ENCODE measurements at places on chromosomes 3 and 15.

DNA sequence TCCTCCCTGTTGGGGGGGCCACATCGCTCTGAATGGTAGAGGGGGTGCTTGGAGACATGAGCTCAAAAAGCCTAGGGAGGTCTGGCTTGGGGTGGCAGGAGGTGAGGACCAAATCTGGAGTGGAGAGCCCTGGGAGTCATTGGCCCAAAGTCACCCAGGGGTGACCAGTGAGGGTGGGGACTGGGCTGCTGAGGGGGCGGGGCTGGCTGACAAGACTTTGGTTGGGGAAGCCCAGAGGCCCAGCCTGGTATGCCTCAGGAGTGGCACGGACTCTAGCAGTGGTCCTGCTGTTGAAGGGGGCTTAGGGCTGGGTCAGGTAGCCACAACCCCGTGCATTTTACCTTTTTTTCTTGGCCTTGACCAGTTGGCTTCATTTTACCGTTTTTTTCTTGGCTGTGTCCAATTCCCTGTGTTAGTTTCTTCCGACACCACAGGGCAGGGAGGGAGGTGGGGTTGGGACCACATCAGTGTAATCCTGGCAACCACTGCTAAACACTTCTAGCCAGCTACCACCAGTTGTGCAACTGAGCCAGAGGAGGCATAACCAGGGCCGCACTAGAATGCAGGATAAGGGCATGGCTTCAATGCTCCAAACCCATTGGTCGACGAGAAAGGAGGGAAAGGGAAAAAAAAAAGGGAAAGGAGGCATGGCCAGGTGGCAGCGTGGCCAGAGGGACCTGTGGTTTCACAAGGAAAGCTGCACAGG lies 105.3 kb upstream of the C2CD4B start:
- no peak for DNase-seq

GRCh38 chr3:82386647-82387046 lies 625.2 kb upstream of the GBE1 start:
- no peak for DNase-seq

DNA sequence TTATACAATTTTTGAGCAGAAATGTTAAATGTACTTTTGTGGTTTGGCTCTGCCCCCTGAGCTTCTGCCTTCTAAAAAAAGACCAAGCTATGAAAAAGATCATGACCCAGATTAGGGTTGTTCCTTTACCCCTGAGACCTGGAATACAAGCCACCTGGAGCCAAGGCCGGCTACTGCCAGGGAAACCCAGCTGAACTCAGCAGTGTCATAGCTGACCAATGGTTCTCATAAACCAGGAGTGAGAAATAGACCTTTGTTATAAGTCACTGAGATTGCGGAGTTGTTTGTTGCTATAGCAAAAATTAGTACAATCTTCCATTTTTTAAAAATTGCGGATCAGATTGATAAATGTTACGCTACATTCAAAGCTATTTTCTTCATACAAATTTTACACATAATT lies 1261.7 kb downstream of the ROBO1 start:
- no peak for DNase-seq

GRCh38 chr3:21170964-21171363 lies 580.0 kb downstream of the ZNF385D start:
- peak; percentile 26 for DNase-seq

GRCh38 chr3:117499189-117499870 lies 789.8 kb downstream of the TUSC7 start:
- DNase-seq: no peak

- no peak for DNase-seq
Observed at GRCh38 chr3:55373423-55373822, 113.7 kb downstream of the WNT5A start.

DNA sequence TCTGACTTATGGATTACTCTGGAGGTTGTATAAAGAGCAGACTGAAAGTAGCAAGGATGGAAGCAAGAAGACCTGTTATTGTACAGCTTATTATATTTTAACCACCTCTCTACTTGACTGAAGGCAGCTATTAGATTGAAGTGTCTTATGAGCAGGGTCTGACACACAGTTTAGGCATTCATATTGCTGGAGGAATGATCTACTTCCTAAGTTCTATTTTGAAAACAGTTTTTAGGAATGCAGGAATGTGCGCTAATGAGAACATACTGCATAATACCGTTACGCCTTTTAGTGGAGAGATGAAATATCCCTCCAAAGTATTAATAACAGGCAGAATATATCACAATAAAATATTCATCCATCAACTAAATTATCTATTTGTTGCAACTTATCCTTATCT lies 193.3 kb downstream of the ISL2 start:
- no peak for DNase-seq

DNA sequence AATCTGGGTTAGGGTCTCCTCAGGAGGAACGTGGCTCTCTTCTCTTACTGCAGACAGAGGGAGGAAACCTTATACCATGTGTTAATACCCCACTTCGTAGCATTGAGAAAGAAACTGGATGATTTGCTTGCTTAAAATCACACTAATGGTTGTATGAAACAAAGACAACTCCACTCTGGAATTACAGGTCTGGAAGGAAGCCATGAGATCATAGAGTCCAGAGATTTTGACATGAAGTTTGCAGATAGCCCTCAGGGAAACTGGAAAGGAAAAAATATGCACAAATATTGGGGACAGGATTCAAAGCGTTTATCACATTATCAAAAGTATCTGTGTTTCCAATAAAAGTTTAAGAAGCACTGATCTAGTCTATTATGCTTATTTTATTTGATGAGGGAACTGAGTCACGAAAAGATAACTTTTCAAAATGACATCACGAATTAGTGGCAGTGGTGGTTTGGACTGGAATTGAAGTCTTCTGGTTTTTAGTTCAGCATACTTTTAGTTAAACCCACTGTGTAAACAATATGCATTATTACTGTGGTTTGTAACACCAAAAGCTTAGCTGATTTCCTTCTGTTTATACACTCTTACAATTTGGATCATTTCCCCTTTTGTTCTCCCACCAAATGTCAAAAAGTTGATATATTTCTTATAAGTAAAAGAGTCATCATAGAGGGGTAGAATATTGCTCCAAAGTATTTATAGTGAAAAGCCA lies 16.8 kb downstream of the FGF7 start:
- DNase-seq: no peak

GRCh38 chr3:13415997-13416793 lies 3.9 kb downstream of the NUP210 start:
- peak; percentile 86 for DNase-seq

- no peak for DNase-seq
Observed at GRCh38 chr3:126986001-126986400, 3.1 kb downstream of the PLXNA1 start.

DNA sequence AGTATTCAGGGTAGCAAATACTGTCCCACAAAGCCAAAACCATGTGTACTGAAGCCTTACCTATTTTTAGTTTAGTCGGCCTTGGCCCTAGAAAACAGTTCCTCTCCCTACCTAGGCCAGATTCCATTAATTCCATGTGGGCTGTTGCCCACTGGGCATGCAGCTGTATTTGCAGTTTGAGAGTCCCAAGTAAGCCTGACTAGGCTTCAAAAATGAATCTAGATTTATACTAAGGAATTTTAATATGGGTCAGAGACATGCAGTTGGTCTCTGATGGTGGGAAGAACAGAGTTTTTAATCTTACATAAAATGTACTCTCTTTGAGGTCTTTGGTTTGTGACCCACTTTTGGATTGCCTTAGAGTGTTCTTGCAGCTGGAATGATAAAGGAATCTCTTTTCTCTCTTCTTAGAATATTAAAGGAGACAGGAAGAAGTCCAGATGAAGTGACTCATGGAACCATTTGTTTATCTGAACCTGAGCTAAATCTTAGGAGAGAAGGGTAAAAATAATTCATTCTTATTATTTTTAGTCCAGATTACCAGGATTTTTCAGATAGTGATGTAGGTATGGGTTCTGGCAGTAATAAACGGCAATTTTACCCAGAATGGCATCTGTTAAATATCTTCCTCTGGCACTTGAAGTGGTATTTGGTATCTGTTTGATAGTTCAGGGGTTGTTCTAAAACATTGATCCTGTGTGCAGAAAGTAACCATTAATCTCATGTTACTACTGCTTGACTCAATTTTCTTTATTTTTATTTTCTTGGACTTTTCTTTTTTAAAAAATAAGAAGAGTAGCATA lies 33.8 kb downstream of the GLCE start:
- no peak for DNase-seq

DNA sequence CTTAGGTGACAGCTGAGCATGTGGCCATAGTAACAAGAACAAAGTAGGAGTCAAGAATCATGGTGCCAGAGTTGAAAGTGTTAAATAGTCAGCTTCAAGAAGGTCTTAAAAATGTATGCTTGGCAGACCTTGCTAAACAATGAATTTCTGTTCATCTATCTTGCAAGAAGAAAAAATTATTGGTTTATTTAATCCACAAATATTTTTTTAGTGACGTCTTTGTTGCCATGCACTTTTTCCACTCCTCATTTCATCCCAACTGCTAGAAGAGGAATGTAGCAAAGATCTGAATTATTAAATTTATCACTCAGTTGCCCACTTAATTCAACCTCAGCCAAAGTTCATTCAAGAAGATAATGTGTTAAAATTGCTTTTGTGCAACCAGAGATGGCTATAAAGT lies 3.2 kb upstream of the SLC4A7 start:
- DNase-seq: no peak

GRCh38 chr15:39589815-39590644 lies 9.2 kb downstream of the THBS1 start:
- no peak for DNase-seq

DNA sequence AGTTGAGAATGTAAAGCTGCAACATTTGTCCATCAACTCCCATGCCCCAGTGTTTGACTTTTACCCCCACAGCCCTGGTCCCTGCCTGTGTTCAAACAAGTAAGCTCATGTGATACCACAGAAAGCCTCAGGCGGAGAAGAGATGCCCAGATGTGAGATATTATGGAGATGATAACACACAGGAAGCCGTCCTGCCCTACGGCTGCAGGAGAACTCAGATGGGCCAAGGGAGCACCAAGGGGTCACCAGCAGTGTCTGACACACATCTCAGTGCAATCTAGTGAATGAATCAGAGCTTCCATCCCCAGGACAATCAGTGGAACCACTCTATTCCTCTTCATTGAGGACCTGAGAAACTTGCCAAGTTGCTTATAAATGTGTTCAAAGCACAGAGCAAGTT lies 14.0 kb upstream of the SPINK8 start:
- DNase-seq: no peak

GRCh38 chr3:81764002-81764401 lies 2.6 kb upstream of the GBE1 start:
- no peak for DNase-seq

DNA sequence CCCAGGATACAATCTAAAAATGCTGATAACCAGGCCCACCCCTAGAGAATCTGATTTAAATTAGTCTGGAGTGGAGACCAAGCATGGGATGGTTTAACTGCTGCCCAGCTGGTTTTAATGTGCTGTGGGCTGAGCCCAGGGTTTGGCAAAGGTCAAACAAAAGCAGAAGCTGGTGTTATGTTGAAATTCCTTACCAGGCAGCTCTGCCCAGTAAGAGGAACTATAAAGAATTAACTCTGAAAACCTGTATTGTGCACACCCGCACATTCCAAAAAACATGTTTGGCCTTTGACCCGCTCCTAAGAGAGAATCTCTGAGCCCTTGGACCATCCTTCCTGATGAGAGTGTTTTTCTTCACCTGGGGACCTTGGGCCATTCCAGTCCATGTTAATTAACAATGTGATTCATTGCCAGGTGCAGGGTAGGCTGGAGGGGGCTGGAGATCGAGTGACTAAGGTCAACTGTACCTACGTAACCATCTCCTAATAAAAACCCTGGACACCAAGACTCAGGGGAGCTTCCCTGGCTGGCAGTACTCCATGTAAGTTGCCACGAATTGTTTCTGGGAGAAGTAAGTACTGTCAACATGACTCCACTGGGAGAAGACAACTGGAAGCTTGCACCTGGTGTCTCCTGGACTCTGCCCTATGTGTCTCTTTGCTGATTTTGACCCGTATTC lies 10.9 kb downstream of the CCDC13 start:
- DNase-seq: no peak

GRCh38 chr3:195212749-195213375 lies 58.1 kb downstream of the XXYLT1 start:
- DNase-seq: no peak

GRCh38 chr15:98800437-98801233 lies 152.3 kb downstream of the IGF1R start:
- peak; percentile 83 for DNase-seq

DNA sequence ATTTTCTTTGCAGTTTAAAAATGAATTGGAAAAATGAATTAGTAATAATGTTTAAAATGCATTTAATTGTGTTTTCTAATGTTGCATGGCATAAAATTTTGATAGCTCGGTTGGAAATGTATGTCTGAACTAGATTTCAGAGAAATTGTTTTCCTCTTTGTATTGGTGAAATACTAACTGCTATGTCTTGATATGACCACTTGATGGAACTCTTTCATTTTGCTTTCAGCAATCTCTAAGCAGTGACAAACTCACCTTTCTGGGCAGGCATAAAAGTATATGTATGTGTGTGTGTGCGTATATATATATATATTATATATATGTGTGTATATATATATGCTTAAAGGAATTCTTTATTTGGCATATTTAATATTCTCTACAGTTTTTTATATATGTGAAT lies 239.3 kb upstream of the ZNF717 start:
- no peak for DNase-seq

DNA sequence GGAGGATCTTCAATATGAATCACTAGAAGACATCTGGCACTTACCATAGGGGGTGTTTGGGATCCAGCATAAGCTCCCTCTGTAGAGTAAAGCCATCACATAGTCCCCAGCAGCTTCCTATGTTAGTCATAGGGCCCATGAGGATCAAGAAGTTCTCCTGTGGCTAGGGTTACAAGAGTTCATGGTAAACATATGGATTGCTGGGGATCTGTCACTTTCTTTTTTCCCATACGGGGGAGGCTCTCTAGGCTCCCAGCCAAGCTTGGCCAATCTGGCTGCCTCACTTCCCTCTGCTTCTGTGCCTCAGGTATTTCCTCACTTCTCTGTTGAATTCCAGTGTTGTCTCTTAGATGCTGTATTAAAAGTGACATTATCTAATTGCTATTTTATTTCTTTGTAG lies 597.9 kb downstream of the PDCD6IP start:
- DNase-seq: no peak

DNA sequence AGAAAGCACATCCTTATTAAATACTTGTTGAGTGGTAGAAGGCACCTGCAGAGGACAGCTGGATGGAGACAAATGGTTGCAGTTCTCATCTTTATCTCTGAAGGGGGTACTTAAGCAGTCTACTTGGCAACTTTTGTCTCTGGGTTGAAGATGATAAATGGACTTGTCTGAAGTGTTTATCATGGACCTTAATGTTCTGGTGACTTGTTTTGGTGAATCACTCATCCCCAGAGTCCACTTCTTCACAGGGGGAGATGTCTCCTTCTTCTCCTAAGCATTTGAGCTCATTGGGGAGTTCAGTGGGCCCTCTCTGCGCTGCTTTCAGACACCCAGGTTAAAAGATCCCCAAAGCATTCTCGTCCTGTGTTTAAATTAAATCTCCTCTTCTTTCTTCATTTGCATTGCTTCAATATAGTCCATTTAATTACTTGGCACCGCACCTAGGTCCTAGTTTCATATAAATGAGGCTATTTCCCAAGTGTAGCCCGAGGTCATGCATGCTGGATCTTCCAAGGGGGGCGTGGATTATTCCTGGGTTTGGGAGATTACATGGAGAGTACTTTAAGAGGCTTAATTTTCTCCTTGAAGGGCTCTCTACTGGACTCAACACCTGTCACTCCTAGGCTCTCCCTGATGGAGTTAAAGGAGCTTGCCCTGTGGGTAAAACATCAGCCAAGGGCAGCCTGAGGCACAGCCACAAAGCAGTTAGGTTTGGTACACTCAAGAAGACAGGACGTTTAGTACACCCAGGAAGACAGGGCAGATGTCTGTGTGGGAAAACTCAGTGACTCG lies 239.3 kb upstream of the C2CD4B start:
- no peak for DNase-seq
